Right ventricle myocardium superior (tissue), 1 donor: ENCODE measurements at places on chromosomes 13 and 19.

DNA sequence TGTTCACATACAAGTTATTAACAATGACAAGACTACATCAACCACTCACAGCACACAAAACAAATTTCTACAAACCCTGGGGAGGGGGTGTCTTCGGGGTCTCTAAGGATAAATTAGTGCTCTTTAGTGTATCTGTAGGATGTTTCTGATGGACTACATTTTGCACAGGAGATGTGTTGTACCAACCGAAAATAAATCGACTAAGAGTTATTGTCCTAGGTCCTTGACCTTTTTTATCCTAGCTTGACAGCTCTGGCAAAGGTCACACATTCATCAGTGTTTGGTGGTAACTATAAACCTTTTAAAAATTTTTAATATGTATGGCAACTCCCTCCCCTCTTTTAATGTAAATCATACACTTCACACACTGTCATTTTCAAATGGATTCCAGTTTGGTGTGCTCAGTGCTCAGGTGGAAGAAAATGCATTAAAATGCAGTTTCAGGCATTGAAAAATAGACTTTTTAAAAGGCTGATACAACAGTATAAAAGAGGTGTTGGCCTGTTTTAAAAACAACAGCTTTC, 7.7 kb downstream of the ZIC5 start:
- no peak for DNase-seq

GRCh38 chr19:44521370-44521769, 8.1 kb downstream of the CEACAM20 start:
- DNase-seq, result no peak

GRCh38 chr13:23979361-23980159, 82.3 kb upstream of the C1QTNF9B start:
- DNase-seq, result peak; percentile 88

- peak; percentile 63 for DNase-seq
Observed at GRCh38 chr13:27960362-27961226, 8.5 kb downstream of the CDX2 start.

DNA sequence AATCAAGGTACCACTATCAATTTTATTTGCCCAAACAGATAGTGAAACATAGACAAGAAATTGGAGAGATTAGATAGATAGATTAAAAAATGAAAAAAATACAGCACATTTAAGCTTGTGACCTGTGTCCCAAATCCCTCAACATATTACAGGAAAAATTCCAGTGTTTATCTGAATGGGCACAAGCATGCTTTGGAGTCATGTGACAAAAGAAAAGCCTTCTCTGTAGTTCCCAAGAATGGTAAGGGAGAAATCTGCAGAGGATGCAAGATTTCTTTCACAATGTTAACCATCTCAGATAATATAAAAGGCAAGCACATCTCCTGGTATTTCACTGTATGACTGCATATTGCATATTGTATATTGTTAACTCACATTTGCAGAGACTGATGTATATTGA, 168.0 kb downstream of the PCDH9 start:
- DNase-seq, result no peak

DNA sequence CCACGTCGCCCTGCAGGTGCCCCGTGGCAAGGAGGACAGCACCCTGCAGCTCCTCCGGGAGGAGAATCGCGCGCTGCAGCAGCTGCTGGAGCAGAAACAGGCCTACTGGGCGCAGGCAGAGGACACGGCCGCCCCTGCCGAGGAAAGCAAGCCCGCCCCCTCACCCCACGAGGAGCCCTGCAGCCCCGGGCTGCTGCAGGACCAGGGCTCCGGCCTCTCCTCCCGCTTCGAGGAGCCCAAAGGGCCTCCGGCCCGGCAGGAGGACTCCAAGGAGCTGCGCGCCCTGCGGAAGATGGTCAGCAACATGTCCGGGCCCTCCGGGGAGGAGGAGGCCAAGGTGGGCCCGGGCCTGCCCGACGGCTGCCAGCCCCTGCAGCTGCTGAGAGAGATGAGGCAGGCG, 11.6 kb downstream of the CBY2 start:
- DNase-seq, result no peak

DNA sequence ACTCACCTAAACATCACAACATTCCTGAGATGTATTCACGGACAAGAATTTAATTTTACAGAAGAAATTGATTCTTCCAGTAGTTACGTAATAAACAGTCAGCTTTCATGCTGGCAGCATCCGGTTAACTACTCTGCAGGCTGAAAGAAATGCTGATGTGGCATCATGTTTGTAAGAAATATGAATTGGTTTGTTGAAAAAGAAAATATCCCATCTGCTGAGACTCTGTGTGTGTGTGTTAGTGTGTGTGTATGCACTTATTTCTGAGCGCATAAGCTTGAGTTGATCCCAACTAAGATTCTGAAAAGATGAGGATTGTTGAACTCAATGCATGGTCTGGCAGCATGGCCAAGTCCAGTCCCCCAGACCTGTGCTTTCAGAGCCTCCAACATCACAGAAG, 74.3 kb upstream of the FAM216B start:
- DNase-seq, result no peak

GRCh38 chr19:1848399-1849131, at the start of gene REXO1:
TSS of gene REXO1 (minus strand) at chr19:1848483. CDS start at chr19:1848358, 125 bp downstream.
- peak; percentile 97 for DNase-seq

- no peak for DNase-seq
Observed at GRCh38 chr19:18297308-18297707, 15.9 kb upstream of the JUND start.

- no peak for DNase-seq
Observed at GRCh38 chr13:39035799-39036198, 2.1 kb downstream of the PROSER1 start.

- DNase-seq, result no peak
Observed at GRCh38 chr19:34734537-34735103, 577 bp downstream of the ZNF181 start.

- DNase-seq, result no peak
Observed at GRCh38 chr19:13899912-13900584, 5.9 kb downstream of the BRME1 start.

- no peak for DNase-seq
Observed at GRCh38 chr13:108496362-108497210, 132.8 kb upstream of the MYO16 start.

DNA sequence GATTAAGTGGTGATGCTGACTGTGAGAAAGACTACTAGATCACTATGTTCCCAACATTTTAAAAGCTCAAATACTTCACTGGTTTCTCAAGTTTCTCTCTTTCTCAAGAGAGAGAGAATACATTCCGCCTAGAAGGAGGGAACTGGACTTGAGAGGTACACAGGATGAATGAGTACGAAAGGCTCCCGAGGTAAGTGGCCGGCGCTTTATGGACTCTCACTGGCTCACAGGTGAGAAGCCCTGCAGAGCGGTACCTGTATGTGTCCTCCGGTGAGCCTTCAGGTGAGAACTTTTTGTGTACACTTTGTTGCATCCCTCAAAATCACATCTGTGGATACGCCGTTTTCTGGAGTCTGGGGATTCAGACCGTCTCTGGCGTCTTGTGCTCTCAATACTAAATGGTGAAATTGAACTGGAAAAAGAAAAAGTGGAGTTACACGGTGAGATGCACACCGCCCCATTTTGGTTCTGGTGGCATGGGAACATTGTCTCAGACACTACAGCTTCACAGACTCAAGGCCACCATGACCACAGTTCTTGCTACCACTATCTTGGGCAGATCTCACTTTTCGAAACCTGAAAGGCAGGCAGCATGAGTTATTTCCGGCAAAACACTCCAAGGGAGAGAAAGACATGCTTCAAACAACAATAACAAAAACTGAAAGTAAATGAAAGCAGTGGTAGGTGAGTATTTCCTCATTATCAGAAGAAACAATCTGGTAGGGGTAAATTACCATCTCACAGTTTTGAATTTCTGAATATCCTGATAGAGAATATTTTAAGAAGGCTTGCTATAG, 418.9 kb downstream of the KLF12 start:
- no peak for DNase-seq

GRCh38 chr19:5839065-5840017, at the start of gene FUT6:
TSS of gene FUT6 (minus strand) at chr19:5839702. CDS start at chr19:5832567, 7,135 bp downstream.
- DNase-seq, result no peak

DNA sequence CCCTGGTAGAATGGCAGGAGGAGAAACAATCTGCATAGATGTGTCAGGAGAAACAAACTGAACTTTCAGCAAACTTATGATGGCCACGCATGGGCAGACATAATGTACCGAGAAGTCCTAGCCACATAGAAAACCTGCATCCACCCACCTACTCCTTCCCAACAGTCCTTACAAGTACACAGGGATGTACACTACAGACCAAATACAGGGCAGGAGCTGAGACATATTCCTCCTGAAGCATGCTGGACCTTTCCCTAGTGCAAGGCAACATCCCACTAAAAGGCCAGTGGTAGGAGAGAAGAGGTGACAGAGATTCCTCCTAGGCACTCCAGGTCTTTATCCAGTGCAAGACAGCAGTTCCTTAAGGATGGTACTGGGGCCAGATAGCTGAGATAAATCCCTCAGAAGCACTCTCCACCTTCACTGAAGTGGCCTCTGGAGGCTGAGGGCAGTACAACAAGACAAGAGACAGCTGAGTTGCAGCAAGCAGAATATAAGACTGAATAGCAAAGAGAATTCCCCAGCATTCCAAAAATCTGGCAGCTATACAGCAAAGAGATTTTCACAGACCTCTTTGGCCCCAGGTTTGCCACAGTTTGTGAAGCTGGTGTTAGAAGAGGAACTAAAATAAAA, 18.3 kb downstream of the VWA8 start:
- no peak for DNase-seq

GRCh38 chr19:35352177-35352447, 4.4 kb downstream of the FFAR1 start:
- no peak for DNase-seq

DNA sequence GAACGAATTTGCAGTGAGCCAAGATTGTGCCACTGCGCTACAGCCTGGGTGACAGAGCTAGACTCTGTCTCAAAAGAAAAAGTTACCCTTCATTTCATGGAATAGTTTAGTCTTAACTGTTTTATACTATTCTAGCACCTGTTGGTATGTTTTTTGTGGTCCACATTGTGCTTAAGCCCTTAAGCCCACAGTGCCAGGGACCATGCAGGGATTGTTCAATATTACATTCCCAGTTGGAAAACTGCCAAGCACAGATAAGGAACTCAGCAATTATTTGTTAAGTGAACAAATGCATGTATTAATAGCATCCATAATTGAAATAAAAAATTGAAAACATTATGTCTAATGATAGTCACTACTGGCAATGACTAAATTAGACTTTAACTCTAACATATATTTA, 193.5 kb downstream of the PCDH17 start:
- no peak for DNase-seq

DNA sequence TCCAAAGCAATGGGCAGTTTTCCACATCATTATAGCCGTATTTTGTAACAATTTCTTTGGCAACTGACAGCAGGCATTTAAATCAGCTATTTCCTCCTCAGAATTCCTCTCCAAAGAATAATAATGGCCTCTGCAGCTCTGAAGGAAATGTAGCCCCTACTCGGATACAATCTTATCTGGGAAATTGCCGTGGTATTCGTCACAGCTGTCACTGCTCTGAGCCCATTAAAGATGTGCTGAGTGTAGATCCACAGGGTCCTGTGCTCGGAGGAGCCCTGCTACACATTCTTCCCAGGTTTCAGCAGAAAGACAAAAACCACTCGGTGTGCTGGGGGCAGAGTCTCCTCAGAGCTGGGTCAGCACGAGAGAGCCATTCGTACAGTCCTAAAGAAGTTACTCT, 33.1 kb downstream of the MZT1 start:
- no peak for DNase-seq

DNA sequence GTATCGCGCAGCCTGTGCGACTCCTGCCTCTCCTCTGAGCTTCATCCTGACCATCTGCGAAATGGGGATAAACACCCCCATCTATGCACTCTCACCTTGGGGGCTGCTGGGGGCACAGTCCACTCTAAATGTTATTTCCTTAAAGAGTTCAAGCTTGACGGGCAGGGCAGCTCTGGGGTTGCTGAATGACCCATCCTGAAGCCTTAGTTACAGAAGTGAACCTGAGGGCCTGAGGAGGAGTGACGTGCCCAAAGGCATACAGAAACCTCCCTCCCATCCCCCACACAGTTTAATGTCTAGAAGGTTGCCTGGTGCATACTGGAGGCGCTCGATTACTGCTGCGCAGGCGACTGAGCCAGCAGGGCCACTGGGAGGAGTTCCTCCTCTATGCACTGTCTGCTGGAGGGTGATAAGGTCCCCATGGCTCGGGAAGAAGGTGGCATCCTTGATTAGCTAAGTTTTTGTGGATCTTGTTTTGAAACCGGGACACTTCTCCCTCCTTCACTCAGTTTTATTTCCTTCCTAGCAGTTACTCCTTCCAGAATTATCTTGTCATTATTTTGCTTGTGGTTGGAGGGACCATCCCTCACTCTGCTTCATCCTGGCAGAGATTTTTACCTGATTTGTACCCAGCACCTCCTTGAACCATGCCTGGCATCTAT, 572 bp upstream of the FKBP8 start:
- peak; percentile 64 for DNase-seq

DNA sequence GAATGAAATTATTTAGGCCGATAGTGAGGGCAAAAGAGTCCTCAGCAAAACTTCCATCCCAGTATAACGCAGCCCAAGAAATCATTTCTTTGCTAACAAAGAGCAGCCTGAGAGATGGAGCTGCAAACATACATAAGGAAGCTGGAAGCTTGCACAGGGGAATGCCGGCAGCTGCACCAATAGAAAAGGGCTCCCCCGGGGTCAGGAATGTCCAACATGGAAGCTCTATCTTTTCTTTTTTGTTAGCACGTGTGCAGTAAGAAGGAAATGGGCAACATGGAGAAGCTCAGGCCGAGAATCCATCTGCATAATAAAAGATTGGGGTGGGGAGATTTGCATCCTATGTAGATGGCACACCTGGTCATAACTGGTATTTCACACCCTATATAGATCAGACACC, 1363.5 kb upstream of the PCDH20 start:
- DNase-seq, result no peak

GRCh38 chr13:103315711-103316110, 249.5 kb upstream of the SLC10A2 start:
- DNase-seq, result no peak

DNA sequence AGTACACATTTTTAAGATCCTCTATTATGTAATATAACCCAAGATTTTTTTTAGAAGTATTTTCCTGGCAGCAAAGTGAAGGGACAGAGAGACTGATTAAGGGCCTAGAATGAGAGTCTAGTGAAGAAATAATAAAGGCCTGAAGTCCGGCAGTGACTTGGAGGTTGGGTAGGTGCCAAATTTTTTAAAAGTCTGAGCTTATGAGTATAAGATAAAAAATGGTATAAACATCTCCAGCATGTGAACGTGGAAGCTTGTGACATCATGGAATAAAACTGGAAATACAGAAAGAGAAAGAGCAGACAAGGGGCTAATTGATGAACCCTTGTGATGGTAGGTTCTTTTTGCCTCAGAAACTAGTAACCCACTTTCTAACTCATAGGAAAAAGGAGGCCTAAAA, 174.6 kb downstream of the SUCLA2 start:
- DNase-seq, result no peak

- no peak for DNase-seq
Observed at GRCh38 chr13:96848286-96848685, 146.0 kb downstream of the OXGR1 start.

DNA sequence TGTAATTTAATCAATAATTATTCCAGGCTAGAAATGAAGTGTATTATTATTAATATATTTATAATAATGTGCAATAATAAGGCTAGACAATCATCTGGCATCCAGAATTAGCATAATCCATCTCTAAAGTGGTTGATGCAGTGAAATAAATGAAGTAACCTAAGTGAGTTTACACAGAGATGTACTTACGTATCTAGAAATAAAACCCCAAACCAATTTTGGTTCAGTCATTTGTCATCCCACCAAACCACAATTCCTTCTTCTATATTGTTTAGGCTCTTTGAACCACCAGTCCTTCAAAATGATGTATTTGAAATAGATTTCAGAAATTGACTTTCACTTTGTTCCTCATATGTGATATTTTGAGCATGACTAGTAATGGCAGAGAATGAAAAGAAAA, 247.6 kb upstream of the MIR17HG start:
- DNase-seq, result no peak
